ENCODE measurements at places on chromosomes 3 and 15. TPM values are rescaled to one million over a fixed set of nuclear protein-coding genes. Genes with fewer than 3 reads are reported as not detected.
A peak's percentile ranks its signal among the peaks of the same experiment; 100 is the strongest.

DNA sequence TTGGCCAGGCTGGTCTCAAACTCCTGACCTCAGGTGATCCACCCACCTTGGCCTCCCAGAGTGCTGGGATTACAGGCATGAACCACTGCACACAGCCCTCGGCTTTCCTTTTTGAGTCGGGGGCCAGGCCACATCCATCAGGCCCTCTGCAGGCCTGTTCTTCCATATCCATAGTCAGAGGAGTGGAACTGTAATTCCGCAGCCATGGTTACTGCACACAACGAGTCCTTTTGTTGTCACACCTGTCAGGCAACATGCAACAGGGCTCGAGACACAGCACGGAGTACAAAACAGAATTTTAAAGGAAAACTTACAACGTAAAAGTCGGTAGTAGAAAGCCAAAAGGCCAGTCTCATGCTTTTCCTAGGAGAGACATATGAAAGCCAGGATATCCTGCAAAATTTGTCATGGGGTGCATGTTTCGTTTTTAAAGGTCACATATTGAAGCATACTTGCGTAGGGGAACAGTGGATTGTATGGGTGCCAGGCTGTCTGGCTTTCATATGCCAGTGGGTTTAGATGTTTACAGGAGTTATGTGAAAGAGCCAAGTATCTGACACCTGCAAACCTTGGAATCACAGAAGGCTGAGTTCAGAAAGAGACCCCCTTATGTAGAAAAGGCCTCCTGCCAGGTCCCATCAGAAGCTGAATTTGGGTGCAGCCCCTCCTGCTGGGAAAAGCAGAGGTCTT, 63.2 kb upstream of the LPP start:
- DNase-seq = no peak

DNA sequence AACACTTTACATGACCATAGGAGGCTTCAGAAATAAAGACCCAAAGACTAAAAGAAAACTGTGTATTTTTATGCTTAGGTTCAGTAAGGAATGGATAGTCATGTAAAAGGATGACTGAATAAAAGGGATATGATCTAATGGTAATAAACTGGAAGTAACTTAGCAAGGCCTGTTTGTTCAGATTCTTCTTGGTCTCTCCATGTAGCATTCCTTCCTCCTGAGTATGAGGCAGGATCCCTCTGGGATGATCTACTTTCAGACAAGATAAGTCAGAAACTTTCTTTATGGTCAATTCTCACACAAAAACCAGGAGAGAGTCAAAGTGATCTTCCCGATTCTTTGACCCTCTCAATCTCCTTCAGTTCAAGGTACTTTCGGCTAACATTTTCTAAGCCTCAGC, 340.8 kb upstream of the DCBLD2 start:
- DNase-seq = no peak

DNA sequence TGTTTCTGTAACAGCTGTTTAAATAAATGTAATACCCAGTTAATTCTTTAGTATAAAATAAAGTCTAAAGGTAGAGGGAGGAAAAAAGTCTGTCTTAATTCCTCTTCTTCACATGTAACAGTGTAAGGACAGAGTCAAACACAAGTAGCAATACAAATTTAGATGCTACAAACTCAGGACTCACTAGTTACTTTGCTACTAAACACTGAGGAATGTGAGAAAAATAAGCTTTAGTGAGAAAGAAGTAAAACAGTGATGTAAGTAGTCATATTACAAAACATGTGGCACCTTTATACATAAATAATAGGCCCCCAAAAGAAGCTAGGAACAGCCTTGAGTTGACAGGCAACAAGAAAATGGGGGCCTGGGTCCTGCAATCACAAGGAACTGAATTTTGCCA, 113.0 kb downstream of the TBC1D5 start:
- no peak for DNase-seq

GRCh38 chr15:60372756-60373155, 25.0 kb downstream of the ANXA2 start:
- no peak for DNase-seq

- no peak for DNase-seq
Measured at GRCh38 chr3:13509816-13510192, 29.7 kb downstream of the HDAC11 start.

- DNase-seq = peak; percentile 88
Measured at GRCh38 chr15:52568601-52569585, at the start of gene ARPP19. ARPP19 (minus strand) TSS chr15:52569030; CDS start chr15:52568892, 138 bp downstream.

DNA sequence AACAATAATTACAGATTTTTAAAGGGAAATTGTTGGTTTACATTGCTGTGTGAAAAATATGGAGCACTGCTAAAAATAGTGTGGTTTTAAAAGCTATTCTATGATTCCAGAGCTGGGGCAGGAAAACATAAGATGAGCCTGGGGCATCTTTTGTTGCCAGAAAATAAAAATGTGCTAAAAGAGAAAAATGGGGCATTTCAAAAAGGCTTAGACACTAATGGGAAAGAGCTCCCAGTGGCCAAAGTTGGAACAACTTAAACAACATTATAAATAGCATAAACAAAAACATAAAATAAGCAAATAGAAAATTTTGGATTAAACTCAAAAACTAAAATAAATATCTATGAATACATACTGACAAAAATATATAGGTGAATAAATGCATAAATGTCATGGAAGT, 478.9 kb downstream of the NLGN1 start:
- no peak for DNase-seq

DNA sequence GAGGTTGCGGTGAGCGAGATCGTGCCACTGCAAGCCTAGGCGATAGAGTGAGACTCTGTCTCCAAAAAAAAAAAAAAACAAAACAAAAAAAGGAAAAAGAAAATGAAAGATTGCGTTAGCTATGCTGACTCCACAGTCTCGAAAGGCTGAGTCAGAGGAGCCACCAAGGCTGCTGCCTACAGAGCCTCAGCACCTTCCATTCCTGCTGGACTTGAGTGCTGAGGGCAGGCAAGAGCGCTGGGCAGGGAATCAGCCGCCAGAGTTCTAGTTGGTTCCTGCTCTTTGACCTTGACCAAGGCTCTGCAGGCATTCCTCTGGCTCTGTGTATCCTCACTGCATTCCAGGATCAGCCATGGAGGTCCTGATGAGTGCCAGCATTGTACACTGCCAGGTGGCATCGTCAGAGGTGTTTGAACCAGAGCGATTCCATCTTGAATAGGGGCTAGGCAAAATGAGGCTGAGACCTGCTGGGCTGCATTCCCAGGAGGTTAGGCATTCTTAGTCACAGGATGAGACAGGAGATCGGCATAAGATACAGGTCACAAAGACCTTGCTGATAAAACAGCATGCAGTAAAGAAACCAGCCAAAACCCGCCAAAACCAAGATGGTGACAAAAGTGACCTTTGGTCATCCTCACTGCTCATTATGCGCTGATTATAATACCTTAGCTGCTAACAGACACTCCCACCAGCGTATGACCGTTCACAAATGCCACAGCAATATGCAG, 5.9 kb downstream of the MESP2 start:
- DNase-seq = no peak

GRCh38 chr3:106578911-106579310, 710.1 kb upstream of the CBLB start:
- no peak for DNase-seq

DNA sequence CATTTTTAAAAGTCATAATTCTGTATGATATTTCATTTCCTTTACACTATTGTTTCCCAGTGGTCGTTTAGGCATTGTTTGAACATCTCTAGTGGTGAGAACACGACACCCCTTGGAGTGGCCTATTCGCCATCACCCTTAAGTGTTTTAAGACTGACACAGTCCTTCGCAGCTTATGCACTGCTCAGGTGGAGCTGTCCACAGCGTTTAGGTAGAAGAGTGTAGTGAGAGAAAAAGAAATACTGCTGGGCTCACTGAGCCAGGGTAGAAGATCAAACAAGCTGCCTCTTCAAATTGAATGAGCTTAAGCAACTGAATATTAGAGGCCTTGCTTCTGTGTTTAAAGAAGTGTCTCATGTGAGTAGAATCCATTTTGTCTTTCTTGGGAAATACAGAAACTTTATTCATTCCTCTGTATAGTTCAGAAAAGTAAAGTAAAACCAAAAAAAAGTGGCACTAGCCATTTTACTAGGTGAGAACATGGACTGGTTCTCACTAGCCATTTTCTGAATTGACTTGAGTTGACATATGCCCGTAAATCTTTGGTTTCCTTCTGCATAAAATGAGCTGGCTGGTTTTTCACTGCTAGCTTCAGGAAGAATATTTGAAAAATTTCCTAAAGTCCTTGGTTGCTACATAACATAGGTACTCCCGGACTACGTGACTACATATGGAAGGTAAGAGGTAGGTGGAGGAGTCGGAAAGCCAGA, 155.9 kb downstream of the P3H2 start:
- DNase-seq = no peak

The CHRNB4 gene
- total RNA-seq = not detected

The SRGAP3 gene
- 6.8 TPM for total RNA-seq

The TIGIT gene
- total RNA-seq = not detected

The LRRIQ4 gene
- total RNA-seq = not detected

Measured in right cardiac atrium (tissue), 5 donors.